ENCODE measurements at places on chromosomes 1 and 21.

DNA sequence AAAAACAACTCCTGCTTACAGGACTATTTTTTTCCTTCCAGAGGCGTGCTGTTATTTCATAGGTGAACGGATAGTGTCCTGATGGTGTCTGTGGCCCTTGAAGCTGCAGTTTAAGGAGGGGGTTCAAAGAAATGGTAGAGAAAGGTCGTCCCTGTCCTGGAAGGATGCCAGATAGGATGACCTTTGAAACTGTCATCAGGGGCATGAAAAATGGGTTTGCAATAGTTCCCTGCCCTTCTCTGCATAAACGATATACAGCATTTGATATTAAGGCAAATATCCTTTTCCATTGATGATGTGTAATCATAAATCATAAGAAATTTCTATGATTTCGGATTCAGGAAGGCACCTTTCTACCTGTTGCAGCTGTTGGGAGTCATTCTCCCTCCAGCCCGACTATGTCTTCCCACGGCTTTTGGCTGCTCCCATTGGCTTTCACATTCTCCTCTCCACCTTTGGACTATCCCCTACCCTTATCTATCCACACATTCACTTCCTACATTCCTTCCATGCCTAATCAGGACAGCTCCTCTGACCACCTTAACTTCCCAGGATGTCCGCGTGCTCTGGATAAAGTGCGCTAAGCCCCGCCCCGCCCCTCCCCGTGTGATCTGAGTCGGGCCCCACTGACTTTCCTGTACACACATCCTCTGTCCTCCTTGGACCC, 209.8 kb downstream of the DISC1 start:
- no peak for DNase-seq

- DNase-seq, result no peak
Observed at GRCh38 chr1:61120998-61121397, 38.6 kb downstream of the NFIA start.

DNA sequence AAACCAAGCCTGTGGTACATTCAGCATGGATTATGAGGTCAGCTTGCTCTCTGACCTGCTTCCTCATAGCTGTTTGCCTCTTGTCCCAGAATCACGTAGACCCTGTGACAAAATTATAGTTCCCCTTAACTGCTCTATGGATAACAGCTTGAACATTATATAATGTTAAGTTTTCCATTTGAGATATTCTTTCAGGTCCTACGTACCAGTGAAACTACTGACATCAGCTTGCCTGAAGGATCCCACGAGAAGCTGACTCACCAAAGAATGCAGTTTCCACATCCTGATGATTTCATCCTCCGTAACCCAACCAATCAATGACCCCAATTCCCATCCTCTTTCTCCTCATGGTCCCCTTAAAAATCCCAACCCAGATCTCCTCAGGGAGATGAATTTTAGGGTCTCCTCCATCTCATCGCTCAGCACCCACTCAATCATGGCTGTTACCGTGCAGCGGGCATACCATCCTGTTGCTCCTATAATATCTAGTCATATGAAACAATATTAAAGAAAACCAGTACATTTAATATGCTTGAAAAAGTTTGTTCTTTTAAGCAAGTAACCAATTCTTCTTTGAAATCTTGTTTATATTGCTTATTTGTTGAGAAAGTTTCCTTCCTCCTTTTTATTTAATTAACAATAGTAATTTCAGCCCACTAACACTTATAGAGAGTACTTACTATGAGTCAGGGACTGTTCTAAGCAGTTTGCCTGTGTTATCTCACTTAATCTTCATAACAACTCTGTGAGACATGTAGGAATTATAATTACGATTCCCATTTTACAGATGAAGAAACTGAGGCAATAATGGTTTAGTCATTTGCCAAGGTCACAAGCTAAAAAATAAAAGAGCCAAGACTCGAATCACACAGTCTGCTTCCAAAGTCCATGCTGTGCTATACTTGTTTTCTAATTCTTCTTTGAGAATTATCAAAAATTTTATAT, 27.4 kb downstream of the CHML start:
- DNase-seq, result no peak

DNA sequence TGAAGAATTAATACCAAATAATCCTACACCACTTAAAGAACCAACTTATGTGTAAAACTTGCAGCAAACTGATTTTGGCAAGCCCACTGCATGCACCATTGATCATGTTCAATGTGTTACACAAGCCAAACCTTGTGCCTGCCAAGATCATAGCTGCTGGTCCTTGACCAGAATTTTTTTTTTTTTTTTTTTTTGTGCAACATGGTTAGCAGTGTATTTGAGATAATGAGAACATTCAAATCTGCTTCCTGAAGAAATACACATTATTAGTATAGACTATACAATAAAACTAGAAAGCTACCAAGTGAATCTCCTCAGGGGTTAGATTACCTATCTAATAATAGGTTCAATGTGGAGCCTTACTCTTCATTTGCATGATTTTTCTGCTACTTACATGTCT, 421.0 kb downstream of the MRPL39 start:
- DNase-seq, result no peak

DNA sequence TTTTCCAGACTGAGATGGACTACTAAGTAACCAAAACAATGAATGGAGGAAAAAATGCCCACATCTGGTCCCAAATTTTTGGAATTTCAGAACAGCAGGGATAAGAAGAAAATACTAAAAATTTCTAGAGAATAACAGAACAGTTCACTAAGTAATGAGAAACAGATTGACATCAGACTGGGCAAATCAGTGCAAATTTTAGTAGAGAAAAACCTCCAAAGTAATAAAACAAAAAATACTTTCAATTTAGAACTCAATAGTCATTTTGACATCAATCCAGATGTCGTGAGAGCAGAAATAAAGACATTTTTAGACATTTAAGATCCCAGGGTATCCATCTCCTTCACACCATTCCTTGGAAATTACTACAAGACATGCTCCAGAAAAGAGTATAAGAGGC, 39.3 kb downstream of the CRP start:
- DNase-seq, result no peak

DNA sequence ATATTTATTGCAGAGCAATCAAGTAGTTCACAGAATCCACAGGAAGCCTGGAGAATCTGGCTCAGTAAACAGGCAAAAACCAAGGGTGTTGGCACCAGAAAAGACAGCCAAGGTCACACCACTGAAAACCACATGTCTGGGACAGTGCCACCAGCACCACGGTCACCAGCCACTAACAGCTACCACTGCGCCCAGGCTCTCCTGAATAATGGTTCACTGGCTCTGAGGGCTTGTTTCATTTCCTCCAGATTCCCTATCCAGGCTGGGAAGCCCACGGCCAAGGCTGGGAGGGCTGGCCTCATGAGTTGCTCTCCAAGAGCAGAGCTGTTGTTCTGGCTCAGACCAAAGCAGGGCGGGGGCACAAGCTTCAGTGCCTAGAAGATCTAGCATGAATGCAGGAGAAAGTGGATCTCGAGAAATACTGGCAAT, 54.5 kb upstream of the PTGFRN start:
- no peak for DNase-seq

- DNase-seq, result no peak
Observed at GRCh38 chr1:10287023-10287645, 76.8 kb downstream of the KIF1B start.

DNA sequence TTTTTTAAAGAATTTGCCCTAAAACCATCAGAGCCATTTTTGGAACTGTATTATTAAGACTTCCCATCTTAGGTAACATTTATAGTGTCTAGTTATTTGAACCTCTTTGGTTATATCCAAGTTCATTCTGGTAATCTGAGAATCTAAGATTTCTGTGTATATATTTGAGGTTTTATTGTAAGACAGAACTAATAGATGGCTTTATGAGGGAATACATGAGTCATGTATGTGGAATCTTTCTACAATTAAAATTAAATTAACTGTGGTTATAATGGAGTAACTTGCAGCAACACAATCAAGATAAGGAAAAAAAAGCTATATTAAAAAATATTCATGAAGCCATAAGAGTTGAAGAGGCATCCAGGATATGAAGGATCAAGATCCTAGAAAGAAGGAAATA, 92.1 kb downstream of the UBE2U start:
- DNase-seq, result no peak

- DNase-seq, result no peak
Observed at GRCh38 chr1:59699227-59699847, 115.4 kb upstream of the HOOK1 start.

DNA sequence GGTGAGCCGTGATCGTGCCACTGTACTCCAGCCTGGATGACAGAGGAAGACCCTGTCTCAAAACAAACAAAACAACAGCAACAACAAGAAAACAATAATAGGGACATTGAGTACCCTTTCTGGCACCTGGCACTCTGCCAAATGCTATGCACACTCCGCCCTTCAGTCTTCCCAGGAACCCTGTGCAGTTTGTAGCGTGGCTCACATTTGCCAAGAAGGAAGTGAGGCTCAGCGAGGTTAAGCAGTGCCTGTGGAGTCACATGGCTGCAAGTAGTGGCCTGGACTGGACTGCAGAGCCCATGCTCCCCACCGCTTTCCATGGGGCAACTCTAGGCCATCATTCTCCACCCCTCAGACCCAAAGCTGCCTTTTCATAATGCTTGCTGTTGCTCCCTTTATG, 5.3 kb upstream of the EVA1B start:
- DNase-seq, result no peak

- DNase-seq, result no peak
Observed at GRCh38 chr1:161973924-161974845, 49.5 kb downstream of the OLFML2B start.

DNA sequence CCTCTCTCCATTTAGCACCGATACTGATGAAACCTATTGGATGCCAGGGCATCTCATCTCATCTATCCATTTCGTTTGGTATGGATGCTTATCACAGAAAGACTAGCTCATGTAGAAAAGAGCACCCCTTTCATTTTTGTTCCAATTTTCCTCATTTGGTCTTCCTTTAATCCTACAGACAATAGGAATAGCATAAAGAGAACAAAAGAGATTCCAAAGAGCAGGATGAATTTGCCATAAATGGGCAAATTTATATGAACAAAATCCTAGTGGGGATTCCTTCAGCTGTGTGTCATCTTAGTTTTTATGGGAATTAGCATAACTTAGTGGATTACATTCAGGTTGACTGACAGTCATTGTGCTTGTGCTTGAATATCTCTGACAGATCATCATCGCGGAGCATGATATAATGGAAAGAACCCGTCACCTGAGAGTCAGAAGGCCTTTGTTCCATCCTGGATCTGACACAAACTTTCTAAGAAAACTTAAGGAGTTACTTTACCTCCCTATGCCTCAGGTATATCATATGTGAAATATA, 777.5 kb upstream of the ADGRL2 start:
- DNase-seq, result no peak

DNA sequence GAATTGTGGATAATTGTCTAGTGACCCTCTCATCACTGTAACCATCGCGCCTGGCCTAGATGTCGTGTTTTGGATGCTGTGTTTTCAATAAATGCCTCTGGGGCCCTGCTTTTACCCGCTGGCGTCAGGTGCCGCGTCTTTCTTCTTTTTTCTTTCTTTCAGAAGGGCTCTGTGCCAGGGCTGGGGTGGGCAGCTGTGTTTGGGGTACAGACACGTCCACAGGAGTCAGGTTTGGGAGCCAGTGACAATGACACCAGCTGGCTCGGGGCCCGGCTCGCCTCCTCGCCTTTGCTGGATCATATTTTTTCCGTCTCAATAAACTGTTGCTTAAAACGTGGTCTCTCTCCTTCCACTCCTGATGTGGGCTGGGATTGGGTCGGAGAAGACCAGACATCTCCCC, 16.1 kb downstream of the TMEM201 start:
- DNase-seq, result no peak

- no peak for DNase-seq
Observed at GRCh38 chr1:15959827-15960446, 16.0 kb downstream of the ZBTB17 start.

- DNase-seq, result no peak
Observed at GRCh38 chr1:5598824-5599395, 393.3 kb downstream of the NPHP4 start.

GRCh38 chr1:13469343-13469742, 44.5 kb downstream of the LRRC38 start:
- DNase-seq, result no peak

Measured in nucleus accumbens (tissue), 56 donors.